ENCODE measurements at places on chromosomes 3 and 15. TPM values are rescaled to one million over a fixed set of nuclear protein-coding genes. Genes with fewer than 3 reads are reported as not detected.

The PLSCR2 gene
- total RNA-seq = not detected

The RAB6B gene
- 0.24 TPM for total RNA-seq

The USP3 gene
- 36.6 TPM for total RNA-seq

The MAP6D1 gene
- total RNA-seq = 3.8 TPM

The CFAP92 gene
- 0.13 TPM for total RNA-seq

The RAP2B gene
- total RNA-seq = 17.8 TPM

The LDHAL6B gene
- total RNA-seq = not detected

The KCNH8 gene
- total RNA-seq = not detected

The HTR3E gene
- total RNA-seq = not detected

The P2RY1 gene
- total RNA-seq = 0.16 TPM

The GATA2 gene
- total RNA-seq = not detected

DNA sequence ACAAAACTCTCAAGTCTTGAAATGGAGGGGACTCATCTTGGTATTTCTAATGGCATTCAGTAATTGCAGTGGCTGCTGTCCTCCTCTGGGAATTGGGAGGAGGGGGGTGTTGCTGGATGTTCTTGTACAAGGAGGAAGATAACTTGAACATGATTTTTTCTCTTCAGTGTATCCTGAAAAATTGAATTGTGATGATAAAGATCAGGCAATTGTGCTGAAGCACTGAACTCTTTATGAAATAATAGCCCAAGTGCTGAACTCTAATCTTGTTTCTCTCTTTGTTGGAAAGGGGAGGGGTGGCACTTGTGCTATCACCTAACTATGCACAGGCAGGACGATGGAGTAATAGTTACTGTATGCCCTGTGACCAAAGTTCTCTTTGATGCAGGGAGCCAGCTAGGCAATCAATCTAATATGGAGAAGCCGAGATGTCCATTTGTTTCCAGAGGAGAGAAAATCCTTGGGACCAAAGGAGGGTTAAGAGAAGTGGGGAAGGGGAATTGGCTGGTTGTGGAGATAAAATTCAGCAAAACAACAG lies 68.1 kb upstream of the ATP2C1 start:
- DNase-seq = no peak

GRCh38 chr15:24684313-24684712 lies 8.7 kb downstream of the NPAP1 start:
- no peak for DNase-seq

DNA sequence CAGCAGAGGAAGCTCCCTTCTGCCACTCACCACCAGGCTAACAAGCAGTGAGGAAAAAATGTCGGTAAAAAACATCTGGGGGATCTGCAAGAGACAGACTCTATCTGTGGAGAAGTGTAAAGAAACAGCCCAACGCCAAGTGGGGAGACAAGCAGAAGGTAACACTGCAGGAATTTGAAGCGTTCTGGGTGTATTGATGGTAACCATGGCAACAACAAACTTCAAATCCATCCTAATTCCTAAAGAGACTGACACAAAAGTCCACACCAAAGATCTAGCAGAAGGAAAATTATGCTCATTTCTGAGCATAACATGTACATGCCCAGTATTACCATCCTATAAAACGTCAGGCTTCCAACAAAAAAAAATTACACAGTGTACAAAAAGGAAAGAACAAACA lies 449.3 kb downstream of the GABRB3 start:
- DNase-seq = no peak

- DNase-seq = no peak
Measured at GRCh38 chr3:85297291-85297690, 338.5 kb downstream of the CADM2 start.

- DNase-seq = no peak
Measured at GRCh38 chr3:60085649-60086048, 1035.8 kb upstream of the CFAP20DC start.

DNA sequence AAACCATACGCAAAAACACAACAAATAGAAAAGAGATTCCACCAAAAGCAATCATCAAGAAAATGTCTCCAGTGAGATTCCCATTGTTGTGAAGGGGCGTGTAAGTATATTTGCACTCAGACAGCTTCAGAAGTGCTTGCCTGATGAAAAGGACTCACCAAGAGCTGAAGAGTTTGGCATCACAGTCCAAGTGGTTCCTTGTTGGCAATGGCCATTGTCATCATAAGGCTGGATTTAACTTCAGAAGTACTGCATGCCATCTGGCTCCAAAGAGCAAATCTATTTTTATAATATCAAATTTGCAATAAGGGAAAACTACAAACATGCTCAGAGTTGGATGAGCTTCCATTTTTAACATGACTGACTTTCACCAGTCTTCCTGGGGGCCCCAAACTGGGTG lies 505.3 kb upstream of the NR2F2 start:
- no peak for DNase-seq

GRCh38 chr3:115038817-115039216 lies 108.3 kb downstream of the ZBTB20 start:
- no peak for DNase-seq

DNA sequence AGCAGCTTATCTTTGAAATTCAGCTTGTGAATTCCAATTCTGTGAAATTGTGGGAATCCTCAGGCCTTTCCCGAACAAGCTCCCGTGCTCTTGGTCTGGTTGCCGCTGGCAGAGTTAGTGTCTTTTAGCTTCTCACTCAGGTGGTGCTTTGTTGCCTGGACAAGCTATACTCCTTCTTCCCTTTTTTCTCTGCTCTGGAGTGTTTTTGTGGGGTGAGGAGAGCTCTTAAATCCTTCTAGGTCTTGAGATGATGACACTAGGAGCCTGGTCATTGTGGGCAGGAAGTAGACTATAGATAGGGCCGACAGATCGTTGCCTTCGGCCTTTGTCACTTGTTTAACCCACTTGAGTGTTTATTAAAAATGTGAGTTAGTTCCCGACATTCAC lies 93.8 kb downstream of the SLCO3A1 start:
- DNase-seq = no peak

GRCh38 chr15:77112838-77113504 lies 42.1 kb upstream of the TSPAN3 start:
- no peak for DNase-seq

DNA sequence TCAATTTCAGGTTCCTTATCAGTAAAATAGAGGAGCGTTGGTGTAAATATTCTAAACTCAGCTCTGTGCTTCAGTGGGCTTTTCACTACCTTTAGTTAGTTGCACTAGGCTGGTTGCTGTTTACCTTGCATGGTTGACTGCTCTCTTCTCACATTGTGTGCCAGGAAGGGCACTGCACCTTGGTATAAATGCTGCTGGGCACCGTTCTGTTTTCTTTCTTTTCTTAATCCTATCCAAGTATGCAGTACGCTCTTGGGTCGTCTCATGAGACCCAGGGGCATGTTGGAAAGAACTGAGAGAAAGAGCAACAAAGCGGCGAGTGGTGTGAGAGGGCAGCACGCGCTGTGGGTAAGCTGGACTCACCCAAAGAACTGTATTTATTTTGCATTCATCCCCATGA lies 22.4 kb downstream of the KCNMB2 start:
- DNase-seq = no peak
